ENCODE measurements at places on chromosomes 2 and 18. TPM values are rescaled to one million over a fixed set of nuclear protein-coding genes. Genes with fewer than 3 reads are reported as not detected.

DNA sequence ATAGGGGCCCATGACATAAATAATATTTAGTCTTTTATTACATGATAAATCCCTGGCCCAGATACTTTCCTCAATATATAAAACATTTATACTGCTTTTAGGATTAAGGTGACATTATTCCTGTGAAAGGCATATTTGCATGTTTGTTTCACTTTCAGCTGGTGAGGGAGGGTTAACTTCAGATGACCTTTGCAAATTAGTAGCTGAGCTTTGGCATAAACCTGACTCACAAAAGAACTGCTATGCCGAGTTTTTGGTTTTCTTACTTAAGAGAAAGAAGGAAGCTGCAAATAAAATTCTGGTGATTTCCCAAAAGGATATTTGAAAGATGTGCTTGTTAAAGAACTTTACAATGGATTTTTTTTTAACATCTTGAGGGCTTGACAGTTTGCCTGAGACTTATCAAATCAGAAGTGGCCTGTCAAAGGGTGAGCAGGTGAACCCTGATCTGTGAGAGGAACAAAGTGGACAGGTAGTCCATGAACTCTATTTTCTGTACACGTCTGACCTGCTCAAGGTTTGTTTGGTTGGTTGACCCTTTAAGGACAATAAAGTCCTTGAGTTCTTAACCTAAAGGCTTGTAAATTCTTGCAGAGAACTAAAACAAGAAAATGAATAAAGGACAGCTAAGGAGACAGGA, 93.5 kb downstream of the FAM124B start:
- no peaks in the 10 kb centered on the region for H3K27me3 ChIP-seq
- H3K4me1 ChIP-seq, result peaks cover 9% of the 10 kb centered on the region
- H3K4me3 ChIP-seq, result no peak overlapping the region

GRCh38 chr18:39647627-39648534, 2082.3 kb upstream of the CELF4 start:
- no peaks in the 10 kb centered on the region for H3K4me1 ChIP-seq
- no peak overlapping the region for H3K27ac ChIP-seq
- H3K27me3 ChIP-seq, result no peaks in the 10 kb centered on the region

GRCh38 chr2:195709901-195710806, 53.1 kb downstream of the SLC39A10 start:
- H3K4me3 ChIP-seq, result no peak overlapping the region
- no peaks in the 10 kb centered on the region for H3K4me1 ChIP-seq
- DNase-seq, result no peak
- H3K36me3 ChIP-seq, result peaks cover 5% of the 10 kb centered on the region

DNA sequence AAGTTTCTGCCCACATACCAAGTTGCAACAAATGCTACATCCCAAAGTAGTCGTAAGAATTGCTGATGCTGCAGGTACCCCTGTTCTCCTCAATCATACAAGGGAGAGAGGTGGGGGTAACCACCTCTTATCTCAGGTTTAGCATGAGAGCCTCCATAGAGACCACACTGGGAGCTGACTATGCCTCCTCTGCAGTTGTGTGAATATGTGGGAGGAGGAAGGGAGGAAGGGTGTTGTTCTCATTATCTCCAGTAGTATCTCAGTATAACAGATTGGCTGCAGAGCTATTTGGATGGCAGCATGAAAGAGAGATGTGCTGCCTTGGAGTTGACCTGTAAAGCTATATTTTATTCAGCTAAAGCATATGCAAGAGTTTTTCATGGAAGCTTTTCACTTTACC, 690.7 kb downstream of the KCNJ3 start:
- no peaks in the 10 kb centered on the region for H3K4me1 ChIP-seq
- H3K27ac ChIP-seq, result no peak overlapping the region
- H3K36me3 ChIP-seq, result no peaks in the 10 kb centered on the region
- DNase-seq, result no peak
- H3K27me3 ChIP-seq, result peaks cover 5% of the 10 kb centered on the region
- no peak overlapping the region for H3K4me3 ChIP-seq

Gene KIF1A
- total RNA-seq, result 0.83 TPM

Gene CHPF
- 39.8 TPM for total RNA-seq

GRCh38 chr2:146312899-146313298, 1531.9 kb upstream of the ACVR2A start:
- H3K4me1 ChIP-seq, result no peaks in the 10 kb centered on the region
- no peak for DNase-seq
- H3K27me3 ChIP-seq, result no peaks in the 10 kb centered on the region
- no peak overlapping the region for H3K27ac ChIP-seq
- H3K4me3 ChIP-seq, result no peak overlapping the region
- H3K36me3 ChIP-seq, result no peaks in the 10 kb centered on the region

- H3K36me3 ChIP-seq, result no peaks in the 10 kb centered on the region
- H3K4me3 ChIP-seq, result no peak overlapping the region
- peaks cover 3% of the 10 kb centered on the region for H3K4me1 ChIP-seq
- no peak overlapping the region for H3K27ac ChIP-seq
- no peaks in the 10 kb centered on the region for H3K27me3 ChIP-seq
Measured at GRCh38 chr2:222241128-222241870, 57.5 kb downstream of the PAX3 start.

DNA sequence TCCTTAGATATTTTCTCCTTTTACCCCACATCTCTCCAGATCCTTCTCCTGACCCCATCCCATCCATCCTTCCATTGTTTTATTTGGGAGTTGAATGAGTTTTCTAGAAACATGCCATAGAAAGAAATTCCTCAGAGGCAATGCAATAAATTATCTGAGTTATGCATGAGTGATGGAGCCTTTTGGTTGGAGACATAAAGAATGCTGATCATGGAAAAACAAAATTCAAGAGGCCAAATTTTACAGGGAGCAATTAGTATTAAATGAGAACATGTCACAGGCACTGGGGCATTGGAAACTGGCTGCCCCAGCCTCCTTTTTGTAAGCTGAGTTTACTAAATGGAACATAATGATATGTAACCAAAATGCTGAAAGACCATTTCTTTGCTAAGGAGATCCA, 74.2 kb upstream of the LCLAT1 start:
- H3K27ac ChIP-seq, result no peak overlapping the region
- H3K4me1 ChIP-seq, result no peaks in the 10 kb centered on the region
- H3K36me3 ChIP-seq, result no peaks in the 10 kb centered on the region

GRCh38 chr2:99624677-99625076, 134.9 kb upstream of the REV1 start:
- no peak overlapping the region for H3K4me3 ChIP-seq
- H3K27ac ChIP-seq, result no peak overlapping the region
- no peaks in the 10 kb centered on the region for H3K4me1 ChIP-seq
- no peak for DNase-seq
- H3K36me3 ChIP-seq, result no peaks in the 10 kb centered on the region

DNA sequence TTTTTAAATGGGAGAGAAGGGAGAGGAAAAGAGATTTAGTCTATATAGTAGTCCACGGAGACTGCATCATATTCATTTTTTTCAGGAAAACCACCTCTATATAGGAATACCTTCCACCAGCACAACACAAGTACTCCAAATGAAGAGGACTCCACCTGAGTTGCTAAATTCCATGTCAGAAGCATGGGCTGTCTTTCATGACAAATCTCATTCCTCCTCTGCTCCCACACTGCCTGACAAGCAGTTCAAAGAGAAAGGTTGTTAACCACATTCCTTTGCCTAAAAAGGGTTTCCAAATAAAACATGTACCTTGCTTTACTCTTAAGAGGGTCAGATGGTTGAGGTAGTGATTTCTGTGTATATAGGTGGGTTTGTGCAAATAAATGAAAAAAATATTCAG, 122.0 kb downstream of the TMEFF2 start:
- H3K27ac ChIP-seq, result no peak overlapping the region
- no peak overlapping the region for H3K4me3 ChIP-seq
- no peaks in the 10 kb centered on the region for H3K36me3 ChIP-seq
- no peaks in the 10 kb centered on the region for H3K27me3 ChIP-seq

DNA sequence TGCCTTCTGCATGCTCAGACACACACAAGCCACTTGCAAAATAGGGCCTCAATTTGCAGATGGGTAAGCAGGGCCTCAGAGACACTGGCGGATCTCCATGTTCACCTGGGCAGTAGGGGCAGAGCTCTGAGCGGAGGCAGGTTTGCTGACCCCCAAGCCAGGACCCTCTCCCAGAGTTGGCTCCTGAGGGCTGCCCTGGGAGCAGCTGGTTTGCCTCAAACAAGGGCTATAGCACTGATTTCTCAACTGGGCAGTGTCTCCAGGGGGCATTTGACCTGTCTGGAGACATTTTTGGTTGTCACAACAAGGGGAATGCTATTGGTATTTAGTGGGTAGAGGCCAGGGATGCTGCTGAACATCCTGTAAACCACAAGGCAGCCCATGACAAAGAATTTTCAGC, 11.6 kb downstream of the GLI2 start:
- DNase-seq, result no peak
- H3K27me3 ChIP-seq, result peaks cover 2% of the 10 kb centered on the region
- H3K4me1 ChIP-seq, result no peaks in the 10 kb centered on the region
- H3K27ac ChIP-seq, result no peak overlapping the region
- no peaks in the 10 kb centered on the region for H3K36me3 ChIP-seq
- no peak overlapping the region for H3K4me3 ChIP-seq

DNA sequence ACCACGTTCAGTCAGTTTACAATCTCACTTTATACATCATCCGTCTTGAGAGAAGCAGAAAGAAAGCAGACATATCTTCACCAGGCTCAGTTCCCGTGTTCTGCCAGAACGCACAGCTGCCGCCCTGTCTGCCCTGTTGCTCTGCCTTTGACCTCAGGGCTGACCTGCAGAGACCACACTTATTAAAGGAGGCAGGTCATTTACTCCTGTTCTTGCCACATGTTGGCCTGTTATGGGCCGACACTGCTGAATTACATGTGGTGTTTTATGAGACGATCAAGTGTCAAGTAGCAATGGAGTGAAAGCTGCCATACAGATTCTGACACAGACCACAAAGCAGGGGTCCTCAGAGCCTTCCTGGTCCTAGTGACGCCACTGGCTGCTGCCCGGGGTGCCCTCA, 232.2 kb downstream of the TTC32 start:
- no peaks in the 10 kb centered on the region for H3K36me3 ChIP-seq
- no peaks in the 10 kb centered on the region for H3K4me1 ChIP-seq
- DNase-seq, result no peak

GRCh38 chr18:48250362-48250907, 158.7 kb downstream of the ZBTB7C start:
- no peaks in the 10 kb centered on the region for H3K36me3 ChIP-seq
- H3K27me3 ChIP-seq, result no peaks in the 10 kb centered on the region
- no peak overlapping the region for H3K4me3 ChIP-seq
- H3K4me1 ChIP-seq, result no peaks in the 10 kb centered on the region
- no peak for DNase-seq

Gene MEIS1
- total RNA-seq, result 3.6 TPM

- DNase-seq, result no peak
- H3K36me3 ChIP-seq, result peaks cover 3% of the 10 kb centered on the region
- no peaks in the 10 kb centered on the region for H3K27me3 ChIP-seq
Measured at GRCh38 chr2:96547203-96547641, 10.7 kb downstream of the ARID5A start.

Gene SP9
- total RNA-seq, result not detected

GRCh38 chr18:12359515-12359927, 17.5 kb downstream of the AFG3L2 start:
- H3K4me1 ChIP-seq, result no peaks in the 10 kb centered on the region
- no peak for DNase-seq
- peaks cover 20% of the 10 kb centered on the region for H3K36me3 ChIP-seq
- no peaks in the 10 kb centered on the region for H3K27me3 ChIP-seq
- H3K4me3 ChIP-seq, result no peak overlapping the region

Gene HOXD3
- total RNA-seq, result not detected

Gene TXNDC2
- total RNA-seq, result not detected
